ENCODE measurements at places on chromosomes 1 and 21. TPM values are rescaled to one million over a fixed set of nuclear protein-coding genes. Genes with fewer than 3 reads are reported as not detected.

Gene KRTAP12-1
- not detected for total RNA-seq

Gene OR2AK2
- total RNA-seq: not detected

Gene SLC27A3
- total RNA-seq: 11.4 TPM

Gene KNCN
- total RNA-seq: not detected

Gene KCND3
- total RNA-seq: not detected

Gene VHLL
- total RNA-seq: 0.09 TPM

Gene C1QB
- total RNA-seq: not detected

Gene CFAP74
- total RNA-seq: not detected

Gene TEX38
- not detected for total RNA-seq

Gene ANKRD45
- total RNA-seq: not detected

Gene GPR3
- 0.09 TPM for total RNA-seq

Gene RNF186
- not detected for total RNA-seq

Gene DNAJC6
- 2.4 TPM for total RNA-seq

Gene RHOU
- 0.27 TPM for total RNA-seq

Gene WNT2B
- 8.6 TPM for total RNA-seq

Gene ETV3L
- total RNA-seq: not detected

Gene CRYAA
- not detected for total RNA-seq

Gene MAD2L2
- 31.2 TPM for total RNA-seq

Gene STYXL2
- total RNA-seq: not detected

Gene CHIA
- total RNA-seq: not detected

Gene EXO1
- 10.6 TPM for total RNA-seq

Gene ATP5PF
- total RNA-seq: 49.4 TPM

Gene CD48
- total RNA-seq: not detected

Gene CD247
- total RNA-seq: 0.09 TPM

Gene DIO1
- not detected for total RNA-seq

Gene KRTAP13-1
- total RNA-seq: not detected

Gene KRTAP19-1
- not detected for total RNA-seq

Gene CYP4A22
- not detected for total RNA-seq

Gene E2F2
- total RNA-seq: 0.81 TPM

Gene TFF1
- total RNA-seq: not detected

Gene CELA2B
- not detected for total RNA-seq

Gene CLCA4
- total RNA-seq: not detected

Gene VAV3
- total RNA-seq: 0.38 TPM

Measured in endothelial cell of coronary artery (primary cell).